ENCODE measurements at places on chromosomes 5 and 9. TPM values are rescaled to one million over a fixed set of nuclear protein-coding genes. Genes with fewer than 3 reads are reported as not detected.
A peak's percentile ranks its signal among the peaks of the same experiment; 100 is the strongest.

- H3K4me3 ChIP-seq: no peak overlapping the region
- no peaks in the 10 kb centered on the region for H3K27me3 ChIP-seq
- no peaks in the 10 kb centered on the region for H3K4me1 ChIP-seq
- no peak for DNase-seq
- no peak overlapping the region for H3K27ac ChIP-seq
- H3K36me3 ChIP-seq: peaks cover 1% of the 10 kb centered on the region
Measured at GRCh38 chr5:80072103-80073073, 37.2 kb downstream of the THBS4 start.

- no peak for DNase-seq
- H3K4me3 ChIP-seq: no peak overlapping the region
- no peaks in the 10 kb centered on the region for H3K27me3 ChIP-seq
- no peaks in the 10 kb centered on the region for H3K4me1 ChIP-seq
- H3K36me3 ChIP-seq: no peaks in the 10 kb centered on the region
- no peak overlapping the region for H3K27ac ChIP-seq
Measured at GRCh38 chr5:31107091-31107518, 86.4 kb upstream of the CDH6 start.

GRCh38 chr5:173642895-173643481, 26.5 kb upstream of the BOD1 start:
- DNase-seq: no peak
- no peak overlapping the region for H3K4me3 ChIP-seq
- H3K27ac ChIP-seq: no peak overlapping the region
- peaks cover 4% of the 10 kb centered on the region for H3K27me3 ChIP-seq
- H3K36me3 ChIP-seq: no peaks in the 10 kb centered on the region

GRCh38 chr5:33423018-33423630, 17.6 kb upstream of the TARS1 start:
- peaks cover 6% of the 10 kb centered on the region for H3K27me3 ChIP-seq
- DNase-seq: no peak
- no peak overlapping the region for H3K4me3 ChIP-seq

DNA sequence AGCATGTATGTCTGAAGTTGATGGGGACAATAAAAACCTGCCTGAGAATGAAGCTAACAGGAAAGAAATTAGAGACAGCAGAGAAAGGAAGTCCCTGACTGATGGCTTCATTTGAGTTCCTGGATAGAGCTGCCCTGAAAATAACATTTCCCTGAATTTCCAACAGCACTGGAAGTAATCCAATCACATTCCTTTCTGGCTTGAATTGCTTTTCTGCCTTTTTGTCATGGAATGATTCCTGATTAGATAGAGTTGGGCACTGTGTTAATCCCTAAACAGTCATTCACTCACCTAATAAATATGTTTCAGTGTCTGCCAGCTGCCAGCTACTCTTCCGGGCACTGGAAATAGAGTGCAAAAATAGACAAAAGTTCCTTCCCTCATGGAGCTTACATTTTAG, 30.0 kb upstream of the SH3RF2 start:
- no peak overlapping the region for H3K4me3 ChIP-seq
- H3K27ac ChIP-seq: no peak overlapping the region
- no peaks in the 10 kb centered on the region for H3K36me3 ChIP-seq
- DNase-seq: no peak
- peaks cover 5% of the 10 kb centered on the region for H3K27me3 ChIP-seq

The UHRF2 gene
- total RNA-seq: 62.9 TPM

DNA sequence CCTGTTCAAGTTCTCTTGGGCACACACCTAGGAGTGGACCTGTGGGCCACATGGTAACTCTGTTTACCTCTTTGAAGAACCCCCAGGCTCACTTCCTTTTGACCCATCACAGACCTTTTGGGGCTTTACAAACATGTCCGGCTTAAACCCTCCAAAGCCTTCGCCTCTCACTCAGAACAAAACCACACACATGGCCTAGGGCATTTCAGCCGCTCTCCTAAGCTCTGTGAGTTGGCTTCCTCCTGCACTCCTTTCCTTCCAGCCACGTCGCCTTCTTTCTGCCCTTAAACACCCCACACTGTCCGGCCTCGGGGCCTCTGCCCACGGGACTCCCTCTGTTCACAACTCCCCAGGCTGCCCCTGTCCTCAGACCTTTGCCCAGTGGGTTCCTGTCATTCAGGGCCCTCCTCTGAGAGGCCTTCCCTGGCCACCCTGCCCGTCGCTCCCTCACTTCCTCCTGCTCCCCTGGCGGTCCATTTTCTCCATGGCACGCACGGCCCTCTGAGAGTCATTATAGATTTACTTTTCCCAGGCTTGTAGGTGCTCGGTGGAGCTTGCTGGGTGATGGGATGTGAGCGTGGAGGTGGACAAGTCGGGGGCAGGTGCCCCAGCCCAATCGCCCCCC, 1.9 kb downstream of the DOK3 start:
- no peak for DNase-seq
- no peaks in the 10 kb centered on the region for H3K4me1 ChIP-seq
- peaks cover 14% of the 10 kb centered on the region for H3K36me3 ChIP-seq
- no peak overlapping the region for H3K4me3 ChIP-seq
- no peaks in the 10 kb centered on the region for H3K27me3 ChIP-seq

- H3K4me3 ChIP-seq: peak overlapping the region; percentile 73
- H3K4me1 ChIP-seq: peaks cover 8% of the 10 kb centered on the region
- peaks cover 40% of the 10 kb centered on the region for H3K27me3 ChIP-seq
- peak; percentile 43 for DNase-seq
- H3K27ac ChIP-seq: no peak overlapping the region
- no peaks in the 10 kb centered on the region for H3K36me3 ChIP-seq
Measured at GRCh38 chr9:86099701-86100364, 475 bp upstream of the GOLM1 start.

The BTNL9 gene
- total RNA-seq: not detected

The CDH18 gene
- total RNA-seq: not detected

GRCh38 chr5:65478336-65478735, 3.4 kb downstream of the ADAMTS6 start:
- H3K4me1 ChIP-seq: peaks cover 6% of the 10 kb centered on the region
- H3K27ac ChIP-seq: no peak overlapping the region
- no peak overlapping the region for H3K4me3 ChIP-seq
- peaks cover 2% of the 10 kb centered on the region for H3K27me3 ChIP-seq
- DNase-seq: no peak
- H3K36me3 ChIP-seq: no peaks in the 10 kb centered on the region

DNA sequence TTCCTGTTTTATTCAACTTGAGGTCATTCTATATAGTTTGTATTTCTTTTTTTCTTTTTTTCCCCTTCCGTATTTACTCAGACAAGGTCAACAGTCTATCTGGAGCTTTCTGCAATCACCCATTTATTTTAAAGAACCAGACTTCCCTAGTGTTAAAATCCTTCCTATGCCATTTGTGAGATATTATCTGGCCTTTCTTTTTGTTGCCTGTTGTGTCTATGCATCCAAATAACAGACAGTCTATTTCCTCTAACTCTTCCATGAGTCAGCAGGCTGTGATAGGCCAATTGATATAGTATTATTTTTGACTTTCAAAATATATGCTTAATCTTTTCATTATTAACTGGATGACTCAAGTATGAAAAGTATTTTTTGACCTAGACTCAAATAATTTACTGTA, 291.2 kb upstream of the PTPRD start:
- H3K27ac ChIP-seq: no peak overlapping the region
- H3K4me3 ChIP-seq: no peak overlapping the region
- H3K36me3 ChIP-seq: no peaks in the 10 kb centered on the region
- no peak for DNase-seq
- H3K4me1 ChIP-seq: no peaks in the 10 kb centered on the region

All from activated CD4-positive, alpha-beta memory T cell treated with anti-CD3 and anti-CD28 coated beads for 36 hours (primary cell).